ENCODE measurements at places on chromosomes 12 and 14. TPM values are rescaled to one million over a fixed set of nuclear protein-coding genes. Genes with fewer than 3 reads are reported as not detected.

Gene PDE3A
- total RNA-seq, result 17.6 TPM

DNA sequence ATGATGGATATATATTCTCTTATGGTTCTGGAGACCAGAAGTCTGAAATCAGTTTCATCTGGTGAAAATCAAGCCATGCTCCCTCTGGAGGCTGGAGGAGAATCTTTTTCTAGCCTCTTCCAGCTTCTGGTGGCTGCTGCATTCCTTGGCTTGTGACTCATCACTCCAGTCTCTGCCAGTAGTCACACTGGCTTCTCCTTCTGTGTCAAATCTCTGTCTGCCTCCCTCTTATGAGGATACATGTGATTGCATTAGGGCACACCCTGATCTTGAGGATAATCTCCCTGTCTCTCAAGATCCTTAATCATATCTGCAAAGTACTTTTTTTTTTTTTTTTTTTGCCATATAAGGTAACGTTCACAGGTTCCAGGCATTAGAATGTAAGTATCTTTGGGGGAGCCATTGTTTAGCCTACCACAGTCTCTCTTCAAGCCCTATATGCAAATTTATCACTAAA, 17.7 kb downstream of the DNAL1 start:
- H3K27me3 ChIP-seq, result no peaks in the 10 kb centered on the region
- H3K36me3 ChIP-seq, result peaks cover 35% of the 10 kb centered on the region
- no peak overlapping the region for H3K4me3 ChIP-seq
- no peak for DNase-seq

- no peak overlapping the region for H3K4me3 ChIP-seq
- no peak for DNase-seq
- H3K27me3 ChIP-seq, result no peaks in the 10 kb centered on the region
- H3K4me1 ChIP-seq, result no peaks in the 10 kb centered on the region
Observed at GRCh38 chr14:94337274-94337673, 14.1 kb upstream of the SERPINA6 start.

Gene CCDC85C
- total RNA-seq, result 0.60 TPM

DNA sequence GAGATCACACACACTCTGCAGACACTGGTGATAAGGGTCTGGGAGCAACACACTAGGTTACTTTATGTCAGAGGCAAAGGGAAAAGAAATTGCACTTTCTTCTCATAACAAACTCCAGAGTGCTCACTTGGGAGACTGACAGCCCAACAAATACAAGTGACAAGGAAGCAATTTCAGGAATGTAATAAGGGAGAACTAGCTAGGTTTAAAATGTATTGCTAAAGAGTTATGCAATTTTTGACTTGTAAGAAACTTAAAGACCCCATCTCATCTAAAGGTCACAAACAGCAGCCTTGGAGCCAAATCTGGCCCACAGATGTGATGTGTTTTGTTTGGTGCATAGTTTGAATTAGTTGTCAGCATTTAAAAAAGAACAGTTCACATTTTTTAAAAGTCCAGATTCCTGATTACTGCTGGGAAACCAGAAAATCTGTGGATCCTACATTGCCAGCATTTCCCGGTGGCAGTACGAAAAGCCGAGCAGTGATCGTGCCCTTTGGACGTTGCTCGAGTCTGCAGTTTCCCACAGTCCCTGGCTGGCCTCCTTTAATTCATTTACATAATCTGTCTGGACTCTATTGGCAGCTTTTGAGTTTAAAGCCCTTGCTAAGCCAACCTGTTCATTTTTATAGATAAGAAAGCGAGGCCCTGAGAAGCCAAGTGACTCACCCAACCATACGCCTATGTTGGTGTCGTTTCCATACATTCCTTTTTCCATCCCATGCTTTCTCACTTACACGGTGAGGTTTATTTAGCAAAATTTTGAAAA, 42.0 kb upstream of the ETV6 start:
- no peaks in the 10 kb centered on the region for H3K27me3 ChIP-seq
- no peak overlapping the region for H3K27ac ChIP-seq
- H3K4me1 ChIP-seq, result no peaks in the 10 kb centered on the region
- H3K4me3 ChIP-seq, result no peak overlapping the region

DNA sequence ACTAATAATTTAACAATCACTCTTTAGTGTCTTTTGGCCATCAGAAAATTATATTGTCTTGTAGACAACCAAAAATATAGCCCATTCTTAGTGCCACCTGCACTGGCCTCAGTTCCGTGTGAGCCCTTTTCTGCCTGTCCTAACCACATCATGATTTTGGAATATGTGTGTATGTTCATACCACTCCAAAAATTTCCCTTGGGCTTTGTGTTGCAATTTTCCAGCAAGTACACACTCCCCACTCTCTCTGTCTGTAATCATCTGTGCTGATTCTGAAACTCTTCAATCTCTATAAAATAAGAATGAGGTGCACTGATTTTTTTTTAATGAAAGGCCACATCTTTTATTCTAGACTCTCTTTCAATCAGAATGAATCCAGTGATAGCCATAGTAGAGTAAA, 196.0 kb downstream of the PIK3C2G start:
- no peak for DNase-seq
- no peaks in the 10 kb centered on the region for H3K27me3 ChIP-seq
- H3K27ac ChIP-seq, result no peak overlapping the region
- no peaks in the 10 kb centered on the region for H3K36me3 ChIP-seq

Gene FITM1
- 0.78 TPM for total RNA-seq

GRCh38 chr12:99130808-99131553, 485.9 kb downstream of the APAF1 start:
- H3K4me1 ChIP-seq, result no peaks in the 10 kb centered on the region
- DNase-seq, result no peak
- no peaks in the 10 kb centered on the region for H3K27me3 ChIP-seq
- no peaks in the 10 kb centered on the region for H3K36me3 ChIP-seq
- peak overlapping the region; percentile 19 for H3K27ac ChIP-seq

Gene MANSC4
- not detected for total RNA-seq

DNA sequence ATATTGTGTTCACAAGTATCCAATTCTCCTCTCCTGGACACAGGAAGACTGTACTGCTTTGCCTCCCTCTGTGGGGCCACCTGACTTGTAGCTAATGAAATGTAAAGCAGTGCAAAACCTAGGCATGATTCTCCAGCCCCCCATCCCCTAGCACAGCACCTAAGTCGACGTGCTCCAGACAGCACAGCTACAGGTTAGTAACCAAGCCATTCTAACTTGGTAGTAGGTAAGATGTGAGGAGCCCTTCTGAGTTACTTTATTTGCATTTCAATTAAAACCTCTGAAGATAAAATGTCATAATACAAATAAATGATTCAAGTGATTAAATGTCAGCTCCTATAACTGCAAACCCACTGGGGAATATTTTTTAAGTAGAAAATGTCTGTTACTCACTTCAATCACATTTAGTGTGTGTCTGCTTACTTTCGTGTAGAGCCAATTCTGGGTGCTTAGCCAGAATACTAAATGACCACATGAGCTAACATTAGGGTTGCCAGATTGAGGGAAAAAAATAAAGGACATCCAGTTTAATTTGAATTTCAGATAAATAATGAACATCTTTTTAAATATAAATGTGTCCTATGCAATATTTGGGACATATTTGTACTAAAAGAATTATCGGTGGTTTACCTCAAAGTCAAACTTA, 64.8 kb upstream of the HIF1A start:
- H3K27ac ChIP-seq, result no peak overlapping the region
- no peak overlapping the region for H3K4me3 ChIP-seq
- no peaks in the 10 kb centered on the region for H3K27me3 ChIP-seq
- DNase-seq, result no peak
- H3K36me3 ChIP-seq, result no peaks in the 10 kb centered on the region
- H3K4me1 ChIP-seq, result no peaks in the 10 kb centered on the region

DNA sequence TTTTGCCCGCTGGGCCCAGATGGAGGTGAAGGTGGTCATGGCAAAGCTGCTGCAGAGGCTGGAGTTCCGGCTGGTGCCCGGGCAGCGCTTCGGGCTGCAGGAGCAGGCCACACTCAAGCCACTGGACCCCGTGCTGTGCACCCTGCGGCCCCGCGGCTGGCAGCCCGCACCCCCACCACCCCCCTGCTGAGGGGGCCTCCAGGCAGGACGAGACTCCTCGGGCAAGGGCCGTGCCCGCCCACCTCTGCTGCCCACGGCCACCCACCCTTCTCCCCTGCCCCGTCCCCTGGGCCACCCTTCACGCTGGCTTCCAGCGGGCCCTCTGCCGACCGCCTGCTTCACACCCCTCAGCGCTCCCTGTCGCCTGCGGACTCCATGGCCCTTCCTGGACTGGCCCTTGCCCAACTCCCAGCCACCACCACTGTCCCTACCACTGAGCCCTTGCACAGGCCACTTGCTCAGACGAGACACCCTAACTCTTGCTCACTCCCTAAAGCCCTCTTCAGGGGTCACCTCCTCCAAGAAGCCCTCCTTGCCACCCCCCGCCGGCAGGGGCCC, 42.5 kb downstream of the CYP46A1 start:
- H3K4me1 ChIP-seq, result peaks cover 4% of the 10 kb centered on the region
- no peak overlapping the region for H3K27ac ChIP-seq
- H3K27me3 ChIP-seq, result peaks cover 13% of the 10 kb centered on the region
- DNase-seq, result no peak
- H3K36me3 ChIP-seq, result no peaks in the 10 kb centered on the region

DNA sequence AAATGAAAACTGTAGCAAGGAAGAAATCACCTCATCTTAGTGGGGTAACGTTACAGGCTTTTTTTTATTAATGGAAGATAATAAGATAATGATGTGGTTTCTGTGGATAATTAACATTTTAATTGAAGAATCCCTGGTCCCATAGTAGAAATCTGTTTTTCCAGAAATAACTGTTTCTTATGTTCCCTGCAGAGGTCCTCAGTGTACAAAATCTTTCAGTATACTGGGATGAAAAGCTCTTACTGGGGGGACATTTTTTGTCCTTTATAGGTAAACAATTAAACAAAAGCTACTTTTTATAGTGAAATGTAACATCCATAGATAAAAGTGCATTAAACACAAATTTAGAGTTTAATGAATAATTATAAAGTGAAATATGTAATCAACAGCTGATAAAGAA, 312.2 kb downstream of the ATXN7L3B start:
- H3K36me3 ChIP-seq, result no peaks in the 10 kb centered on the region

DNA sequence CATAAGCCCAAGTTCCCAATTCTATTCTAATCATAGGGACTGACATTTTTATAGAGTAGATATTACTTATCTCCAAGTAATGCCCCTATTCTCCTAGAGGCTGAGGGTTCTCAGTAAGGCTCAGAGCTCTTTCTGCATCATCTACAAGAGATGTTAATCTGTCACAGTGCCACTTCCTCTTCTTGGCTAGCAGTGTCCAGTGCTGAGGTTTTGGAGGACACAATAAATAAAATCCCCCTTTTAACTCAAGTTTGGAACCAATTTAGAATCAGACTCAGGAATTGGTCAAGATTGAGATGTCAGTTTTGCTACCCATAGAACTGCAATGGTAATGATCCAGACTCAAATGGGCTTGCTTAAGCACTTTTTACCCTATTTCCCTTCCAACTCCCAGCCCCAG, 154.1 kb upstream of the ARID2 start:
- DNase-seq, result no peak
- H3K36me3 ChIP-seq, result no peaks in the 10 kb centered on the region
- H3K27ac ChIP-seq, result no peak overlapping the region

Gene PRB2
- total RNA-seq, result not detected

Gene NKX2-1
- total RNA-seq, result not detected

DNA sequence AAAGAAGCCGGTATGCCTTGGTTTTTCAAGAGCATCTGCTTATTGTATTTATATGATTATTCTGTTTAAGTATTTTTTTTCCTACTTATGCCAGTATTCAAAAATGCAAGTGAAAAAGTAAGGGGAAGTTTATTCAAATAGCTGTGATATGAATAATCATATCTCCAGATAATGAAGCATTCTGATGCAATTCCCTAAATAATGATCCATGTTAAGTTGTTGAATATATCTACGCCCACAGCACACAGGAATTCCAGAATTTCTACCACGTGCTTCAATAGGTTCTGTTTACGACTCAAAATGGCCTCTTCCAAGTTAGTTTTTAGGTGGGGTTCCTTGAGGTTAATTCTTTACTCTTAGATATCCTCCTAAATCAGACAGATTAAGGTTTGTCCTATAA, 208.3 kb downstream of the NAV3 start:
- H3K4me1 ChIP-seq, result no peaks in the 10 kb centered on the region
- no peak overlapping the region for H3K27ac ChIP-seq
- no peak for DNase-seq
- no peaks in the 10 kb centered on the region for H3K36me3 ChIP-seq
- H3K4me3 ChIP-seq, result no peak overlapping the region

Gene BHLHE41
- total RNA-seq, result 10.7 TPM

DNA sequence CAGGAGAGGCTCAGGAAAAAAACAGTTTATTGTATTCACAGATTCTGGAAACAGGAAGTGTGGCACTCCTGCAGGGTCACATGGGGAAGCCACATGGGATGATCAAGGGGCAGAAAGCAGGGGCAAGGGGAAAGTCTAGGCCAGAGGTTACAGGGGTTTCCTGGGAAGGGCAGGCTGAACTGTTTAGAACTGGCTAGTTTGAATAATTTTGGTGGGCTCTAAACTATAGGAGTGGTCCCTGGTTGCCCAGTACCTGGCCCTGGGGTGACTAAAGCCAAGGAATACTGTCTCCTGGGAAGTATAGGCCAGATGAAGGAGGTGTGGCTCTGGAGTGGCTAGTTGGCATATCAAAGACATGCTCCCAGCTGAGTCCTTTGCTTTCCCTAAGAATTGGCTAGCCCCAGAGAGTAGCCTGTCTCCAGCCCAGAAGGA, 169.2 kb downstream of the SLC41A2 start:
- no peak for DNase-seq
- no peaks in the 10 kb centered on the region for H3K27me3 ChIP-seq
- no peak overlapping the region for H3K27ac ChIP-seq
- H3K4me3 ChIP-seq, result no peak overlapping the region
- H3K4me1 ChIP-seq, result no peaks in the 10 kb centered on the region

DNA sequence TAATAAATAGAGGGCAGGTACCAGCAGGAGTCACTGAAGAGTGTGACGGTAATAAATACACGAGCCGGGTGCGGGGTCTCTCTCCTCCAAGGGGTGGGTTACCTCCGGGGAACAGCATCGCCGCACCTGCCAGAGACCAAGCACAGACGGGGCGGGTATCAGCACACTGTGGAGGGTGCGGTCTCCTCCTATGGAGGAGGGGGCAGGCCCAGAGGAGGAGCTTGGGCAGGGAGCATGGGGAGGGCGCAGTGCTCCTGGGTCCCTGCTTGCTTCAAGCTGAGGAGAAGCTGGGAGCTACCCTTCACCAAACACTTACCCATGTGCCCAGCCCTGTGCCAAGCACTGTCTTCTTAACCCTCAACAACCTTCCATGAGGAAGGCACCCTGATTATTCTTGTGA, 12.8 kb downstream of the PGF start:
- no peaks in the 10 kb centered on the region for H3K36me3 ChIP-seq
- H3K4me1 ChIP-seq, result peaks cover 37% of the 10 kb centered on the region

DNA sequence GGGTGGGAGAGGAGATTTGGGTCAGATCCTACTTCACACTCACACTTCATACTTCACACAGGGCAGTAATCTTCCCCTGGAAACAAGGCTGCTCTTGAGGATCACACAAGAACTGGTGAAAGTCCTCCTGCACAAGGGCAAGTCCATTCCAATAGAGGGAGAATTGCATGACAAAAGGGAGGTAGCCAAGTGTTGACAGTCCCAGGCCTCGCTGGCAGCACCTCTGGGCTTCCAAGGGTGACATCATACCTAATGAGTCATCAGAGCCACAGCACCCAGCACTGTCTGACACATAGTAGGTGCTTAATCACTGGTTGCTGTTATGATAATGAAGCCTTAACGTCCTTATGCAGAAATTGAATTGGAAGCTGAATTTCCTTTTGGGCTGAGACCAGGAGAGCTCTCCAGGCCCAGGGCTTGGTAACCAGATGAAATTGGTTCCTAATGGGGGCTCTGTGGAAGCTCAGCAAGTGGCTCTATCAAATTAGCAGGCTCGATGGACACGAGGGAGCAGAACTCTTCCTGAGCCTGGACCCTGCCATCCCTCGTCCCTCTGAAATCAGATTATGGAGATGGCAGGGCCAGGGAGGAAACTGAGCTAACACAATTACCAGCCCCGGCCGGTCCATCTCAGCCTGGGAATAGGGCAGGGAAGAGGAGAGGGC, 58.8 kb upstream of the ACTN1 start:
- H3K4me1 ChIP-seq, result no peaks in the 10 kb centered on the region
- H3K4me3 ChIP-seq, result no peak overlapping the region
- peak overlapping the region; percentile 3 for H3K27ac ChIP-seq
- no peaks in the 10 kb centered on the region for H3K27me3 ChIP-seq

Data from tibial nerve (tissue), 4 donors.